Fibroblast of skin of left biceps (primary cell): ENCODE measurements at places on chromosomes 4 and X.

GRCh38 chrX:56503941-56504673 is 59.3 kb upstream of the UBQLN2 start:
- no peak for DNase-seq

DNA sequence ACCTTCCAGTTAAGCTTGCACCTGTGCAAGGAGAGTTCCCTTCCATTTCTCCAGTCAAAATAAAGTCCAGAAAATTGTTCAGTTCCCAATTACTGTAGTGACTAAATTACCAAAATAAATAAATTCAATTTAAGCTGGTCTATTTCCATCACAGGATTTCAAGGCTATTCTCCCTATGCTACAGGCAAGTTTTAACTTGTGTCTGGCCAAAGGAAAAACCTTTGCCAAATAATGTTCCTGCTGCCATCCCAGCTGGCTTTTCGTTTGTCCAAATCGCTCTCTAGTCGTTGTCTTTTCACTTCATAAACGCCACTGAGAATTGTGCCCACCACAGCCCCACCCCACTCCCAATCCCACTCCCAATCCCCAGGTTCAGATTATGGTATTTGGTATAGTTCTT is 2.4 kb downstream of the KCTD8 start:
- no peak for DNase-seq

DNA sequence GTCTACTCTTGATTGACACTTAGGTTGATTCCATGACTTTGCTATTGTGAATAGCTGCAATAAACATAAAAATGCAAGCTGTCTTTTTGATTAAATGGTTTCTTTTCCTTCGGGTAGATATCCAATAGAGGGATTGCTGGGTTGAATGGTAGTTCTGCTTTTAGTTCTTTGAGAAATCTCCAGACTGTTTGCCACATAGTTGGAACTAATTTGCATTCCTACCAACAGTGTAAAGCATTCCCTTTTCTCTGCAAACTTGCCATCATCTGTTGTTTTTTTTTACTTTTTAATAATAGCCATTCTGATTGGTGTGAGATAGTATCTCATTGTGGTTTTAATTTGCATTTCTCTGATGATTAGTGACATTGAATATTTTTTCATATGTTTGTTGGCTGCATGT is 122.2 kb upstream of the PRKG2 start:
- no peak for DNase-seq

GRCh38 chr4:85909851-85910250 is 434.9 kb downstream of the ARHGAP24 start:
- no peak for DNase-seq

DNA sequence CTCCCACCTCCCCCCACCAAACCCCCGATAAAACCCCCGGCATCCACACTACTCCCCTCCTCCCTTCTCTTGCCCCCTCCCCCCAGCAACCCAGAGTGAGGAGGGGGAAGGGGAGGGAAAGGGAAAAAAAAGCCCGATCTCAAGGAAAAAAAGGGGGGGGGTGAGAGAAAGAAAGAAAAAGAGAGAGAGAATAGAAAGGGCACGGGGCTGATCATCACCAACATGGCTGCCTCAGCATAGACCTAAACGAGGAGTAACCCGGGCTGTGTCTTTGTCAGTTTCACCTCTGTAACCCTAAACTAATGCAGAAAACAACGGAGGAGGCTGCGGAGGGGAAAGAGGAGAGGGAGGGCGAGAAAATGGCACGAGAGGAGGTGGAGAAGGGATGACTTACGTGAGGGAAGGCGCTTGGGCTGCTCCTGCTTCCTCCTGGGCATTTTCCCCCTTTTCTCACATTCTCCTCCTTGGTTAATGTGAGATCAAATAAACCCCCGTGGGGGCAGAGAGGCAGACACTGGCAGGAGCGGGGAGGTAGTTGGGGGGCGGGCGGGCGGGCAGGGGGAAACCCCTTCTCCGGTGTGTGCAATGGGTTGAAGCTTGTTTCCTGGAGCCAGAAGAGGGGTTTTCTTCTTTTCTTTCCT is 532 bp downstream of the ZNF827 start:
- no peak for DNase-seq

GRCh38 chrX:14899607-14900006 is 26.4 kb downstream of the MOSPD2 start:
- DNase-seq: no peak

DNA sequence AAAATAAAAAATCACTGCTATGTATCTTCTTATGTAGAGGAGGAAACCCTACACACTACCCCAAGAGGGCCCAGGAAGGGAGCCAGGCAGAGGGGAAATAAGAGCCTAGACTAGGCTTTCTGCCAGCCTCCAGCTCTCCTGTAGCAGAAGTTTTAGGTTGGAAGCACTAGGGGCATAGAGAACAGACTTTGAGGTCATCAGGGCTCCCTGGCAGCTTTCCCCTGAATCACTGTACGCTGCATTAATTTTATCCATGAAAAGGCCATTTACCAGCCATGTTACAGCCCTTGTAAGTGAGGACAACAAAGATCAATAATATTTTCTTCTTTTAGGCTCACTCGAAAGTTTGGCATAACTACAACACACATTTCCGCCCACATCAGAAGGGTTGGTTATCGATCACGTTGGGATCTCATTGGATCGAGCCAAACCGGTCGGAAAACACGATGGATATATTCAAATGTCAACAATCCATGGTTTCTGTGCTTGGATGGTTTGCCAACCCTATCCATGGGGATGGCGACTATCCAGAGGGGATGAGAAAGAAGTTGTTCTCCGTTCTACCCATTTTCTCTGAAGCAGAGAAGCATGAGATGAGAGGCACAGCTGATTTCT is 24.7 kb downstream of the RPL9 start:
- DNase-seq: no peak

GRCh38 chrX:21973321-21974010 is 33.0 kb downstream of the SMS start:
- no peak for DNase-seq

DNA sequence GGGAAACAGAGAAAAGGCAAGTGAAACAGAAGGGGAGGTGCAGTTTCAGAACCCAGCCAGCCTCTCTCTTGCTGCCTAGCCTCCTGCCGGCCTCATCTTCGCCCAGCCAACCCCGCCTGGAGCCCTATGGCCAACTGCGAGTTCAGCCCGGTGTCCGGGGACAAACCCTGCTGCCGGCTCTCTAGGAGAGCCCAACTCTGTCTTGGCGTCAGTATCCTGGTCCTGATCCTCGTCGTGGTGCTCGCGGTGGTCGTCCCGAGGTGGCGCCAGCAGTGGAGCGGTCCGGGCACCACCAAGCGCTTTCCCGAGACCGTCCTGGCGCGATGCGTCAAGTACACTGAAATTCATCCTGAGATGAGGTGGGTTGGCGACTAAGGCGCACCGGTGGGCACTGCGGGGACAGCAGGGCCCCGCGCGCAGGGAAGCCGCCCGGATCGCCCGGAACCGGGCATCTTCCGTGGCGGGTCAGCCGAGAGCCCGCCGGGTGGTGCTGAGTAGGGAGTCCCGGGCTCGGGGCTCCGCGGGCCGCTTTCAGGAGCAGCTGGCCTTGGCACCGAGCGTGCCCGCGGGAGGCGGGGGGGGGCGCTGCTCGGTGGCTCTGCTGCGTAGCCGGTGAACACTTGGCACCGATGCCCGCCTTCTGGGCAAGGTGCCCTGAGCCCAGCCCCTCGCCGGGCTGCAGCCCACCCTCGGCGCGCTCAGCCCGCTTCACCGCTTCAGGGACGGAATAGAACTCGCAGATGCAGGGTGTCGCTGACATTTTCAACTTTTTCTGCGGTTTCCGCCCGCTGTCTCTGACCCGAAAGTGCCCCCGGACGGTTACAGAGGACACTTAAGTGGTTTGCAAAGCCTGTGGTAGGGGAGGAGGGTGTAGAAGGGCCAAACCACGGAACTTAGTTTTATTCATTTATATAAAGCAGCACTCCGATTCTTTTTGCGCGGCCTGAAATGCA is at the start of gene CD38:
Gene CD38, plus strand, starts transcription at position 40 of the 953 bp plus-strand sequence. Its CDS starts 87 bp downstream, at position 127.
- no peak for DNase-seq

DNA sequence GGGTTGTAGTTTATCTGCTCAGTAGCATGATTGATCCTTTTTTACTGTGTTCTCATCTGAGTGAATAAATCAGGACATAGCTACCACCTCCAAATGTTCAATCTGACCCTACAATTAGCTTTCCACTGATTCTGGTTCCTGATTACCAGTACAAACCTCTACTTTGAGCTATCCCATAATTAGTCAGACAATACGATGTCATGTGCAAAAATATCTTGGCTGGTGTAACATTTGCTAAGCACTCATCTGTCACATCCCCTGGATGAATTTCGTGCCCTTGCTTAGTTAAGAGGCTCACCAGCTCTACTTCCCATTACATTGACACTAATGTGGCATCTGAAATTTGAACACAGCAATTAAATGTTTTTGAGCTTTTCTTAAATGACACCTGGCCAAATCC is 1101.0 kb upstream of the PCDH7 start:
- no peak for DNase-seq

- DNase-seq: no peak
These were observed 31.8 kb upstream of the ACSL1 start for GRCh38 chr4:184857441-184858121.

- no peak for DNase-seq
These were observed 14.4 kb upstream of the ZNF41 start for GRCh38 chrX:47497271-47497888.

GRCh38 chrX:147846676-147847075 is 65.0 kb upstream of the FMR1 start:
- DNase-seq: no peak

DNA sequence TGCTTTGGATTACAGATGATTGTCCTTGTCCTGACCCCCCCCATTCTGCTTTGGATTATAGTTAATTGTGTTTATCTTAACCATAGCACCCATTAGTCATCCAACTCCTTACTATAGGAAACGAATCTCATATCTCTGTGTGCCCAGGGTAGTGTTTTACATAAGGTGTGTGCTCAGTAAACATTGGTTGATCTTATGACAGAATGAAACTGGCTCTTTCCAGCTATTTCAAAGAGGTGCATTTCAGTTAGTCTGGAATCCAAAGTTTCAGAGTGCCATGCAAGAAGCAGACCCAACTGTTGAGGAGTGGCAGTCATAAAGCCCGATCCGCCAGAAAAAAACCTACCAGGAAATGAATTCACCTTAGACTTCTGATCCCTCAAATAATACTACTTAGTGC is 14.7 kb downstream of the TRIM2 start:
- no peak for DNase-seq

- DNase-seq: peak; percentile 28
These were observed 26.0 kb downstream of the ARL13A start for GRCh38 chrX:100995469-100995868.

GRCh38 chr4:95107635-95108034 is 349.9 kb downstream of the BMPR1B start:
- DNase-seq: peak; percentile 56

GRCh38 chr4:110867251-110867960 is 244.5 kb upstream of the PITX2 start:
- no peak for DNase-seq

- peak; percentile 83 for DNase-seq
These were observed 11.3 kb upstream of the PLAC1 start for GRCh38 chrX:134669378-134670098.

- DNase-seq: peak; percentile 73
These were observed 25.5 kb downstream of the UTP14A start for GRCh38 chrX:129931411-129932015.

GRCh38 chr4:36638273-36638811 is 356.9 kb downstream of the DTHD1 start:
- DNase-seq: no peak
